ENCODE measurements at places on chromosomes 16 and 17.

- DNase-seq: no peak
These were observed 7.1 kb upstream of the LGALS3BP start for GRCh38 chr17:78986649-78987328.

DNA sequence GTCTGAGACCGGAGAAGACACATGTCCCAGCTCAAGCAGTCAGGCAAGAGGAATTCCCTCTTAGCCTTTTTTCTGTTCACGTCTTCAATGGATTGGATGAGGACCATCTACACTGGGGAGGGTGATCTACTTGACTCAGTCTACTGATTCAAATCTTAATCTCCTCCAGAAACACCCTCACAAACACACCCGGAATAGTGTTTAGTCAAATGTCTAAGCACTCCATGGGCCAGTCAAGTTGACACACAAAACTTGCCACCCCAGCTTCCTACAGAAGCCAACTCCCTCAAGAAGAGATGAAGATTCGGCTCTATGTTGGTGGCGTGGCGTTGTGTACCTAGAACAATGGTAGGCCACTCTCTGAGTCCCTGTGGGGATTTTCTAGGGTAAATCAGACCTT, 22.5 kb upstream of the NKD1 start:
- DNase-seq: no peak

DNA sequence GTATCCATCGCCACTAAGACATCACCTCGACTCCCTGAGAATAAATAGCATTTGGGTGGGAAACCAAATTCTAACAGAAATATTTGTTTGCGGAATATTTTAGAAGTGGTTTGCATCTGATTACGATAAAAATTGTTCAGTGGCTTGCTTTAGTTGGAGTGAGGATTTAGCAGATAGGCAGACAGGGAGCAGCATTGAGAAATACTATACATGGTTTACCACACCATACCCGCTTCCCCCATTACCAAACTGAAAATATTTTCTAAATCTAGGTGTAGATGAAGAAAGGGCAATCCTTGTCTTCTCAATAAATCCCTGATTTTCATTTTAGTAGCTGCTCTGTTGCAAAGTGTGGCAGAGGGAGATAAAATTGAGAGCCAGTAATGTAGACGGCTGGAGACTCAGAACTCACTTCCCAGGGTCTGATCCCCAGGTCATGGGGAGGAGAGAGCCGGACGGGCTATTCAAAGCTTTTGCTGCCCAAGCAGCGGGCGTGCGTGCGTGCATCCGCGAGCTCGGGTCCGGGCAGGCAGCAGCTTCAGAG, 808 bp upstream of the BAHCC1 start:
- no peak for DNase-seq

DNA sequence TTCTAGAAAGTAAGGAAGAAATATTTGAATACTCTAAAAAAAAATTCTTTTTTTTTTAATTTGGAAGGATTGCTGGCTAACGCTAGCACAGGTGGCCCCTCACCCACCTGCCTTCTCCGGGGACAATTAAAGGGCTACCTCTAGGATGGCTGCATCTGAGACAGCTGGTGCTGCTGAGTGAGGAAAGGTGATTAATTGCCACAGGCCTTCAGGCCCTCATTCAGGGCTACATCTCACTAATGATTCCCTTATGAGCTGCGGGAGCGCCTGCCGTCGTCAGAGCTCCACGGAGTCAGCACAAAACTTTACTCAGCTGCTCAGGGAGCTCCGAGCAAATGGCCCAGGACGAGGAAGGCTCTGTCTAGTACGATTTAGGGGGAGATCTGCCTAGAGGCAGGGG, 27.0 kb upstream of the AKTIP start:
- DNase-seq: no peak
